ENCODE measurements at places on chromosomes 2 and 18.

DNA sequence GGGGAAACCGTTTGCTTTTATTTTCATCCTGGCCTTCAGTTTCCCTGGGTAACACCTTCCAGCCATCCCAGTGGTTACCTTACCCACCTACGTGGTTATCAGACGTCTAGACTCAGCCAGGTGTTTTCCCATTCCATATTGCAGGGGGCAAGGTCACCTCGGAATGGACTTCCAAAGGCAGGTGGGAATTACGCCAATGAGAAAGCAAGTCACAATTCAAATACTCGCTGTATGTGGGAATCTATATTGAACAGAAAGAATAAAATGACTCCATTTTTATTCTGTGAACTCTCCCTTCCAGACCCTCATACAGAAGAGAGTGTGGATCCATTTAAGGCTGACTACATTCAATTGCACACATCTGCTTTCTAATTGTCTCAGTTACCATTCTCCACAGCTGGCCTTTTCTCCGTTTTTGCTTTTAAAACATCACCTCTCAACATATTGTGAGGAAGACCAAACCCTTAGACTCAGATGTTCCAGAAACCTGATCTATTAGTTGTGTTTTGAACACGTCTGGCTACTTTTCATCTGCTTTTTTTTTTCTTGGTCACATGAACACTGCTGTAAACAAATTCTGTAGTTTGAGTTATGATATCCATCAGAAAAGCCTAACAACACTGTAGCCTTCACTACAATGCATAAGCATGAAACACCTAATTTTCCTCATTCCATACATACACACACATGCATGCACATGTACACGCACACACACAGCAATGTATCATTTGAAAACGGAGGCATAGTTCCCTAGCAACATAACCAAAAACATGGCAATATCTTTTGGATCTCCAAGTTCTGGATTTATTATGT lies 59.8 kb downstream of the BCL2 start:
- DNase-seq = no peak

DNA sequence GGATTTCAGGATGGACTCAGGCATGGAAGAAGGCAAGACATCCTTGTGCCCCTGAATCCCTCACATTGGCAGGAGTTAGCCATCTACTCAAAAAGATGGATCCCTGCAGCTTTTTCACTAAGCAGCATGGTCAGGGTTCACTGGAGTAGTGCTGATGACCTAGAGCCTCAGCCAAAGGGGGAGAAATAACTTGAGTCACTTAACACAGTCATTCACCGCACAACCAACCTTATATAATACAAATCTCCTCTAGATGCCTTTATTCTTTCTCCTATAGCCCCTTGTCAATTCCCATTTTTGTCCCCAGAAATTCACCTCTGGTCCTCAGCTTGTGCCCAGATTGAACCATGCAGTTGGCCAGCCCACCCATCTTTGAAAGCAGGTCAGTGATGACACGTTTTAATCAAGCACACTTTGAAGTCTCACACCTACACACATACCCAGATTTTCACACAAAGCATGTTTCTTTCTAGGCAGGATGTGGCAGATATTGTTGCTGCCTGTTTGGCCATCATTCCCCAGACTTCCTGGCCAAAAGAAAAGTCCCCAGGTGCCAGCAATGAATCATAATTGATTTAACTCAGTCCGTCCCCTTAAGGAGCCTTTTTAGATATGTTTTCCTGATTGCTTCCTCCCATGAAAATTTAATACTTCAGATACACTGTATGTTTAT lies 84.2 kb downstream of the LBH start:
- DNase-seq = no peak

DNA sequence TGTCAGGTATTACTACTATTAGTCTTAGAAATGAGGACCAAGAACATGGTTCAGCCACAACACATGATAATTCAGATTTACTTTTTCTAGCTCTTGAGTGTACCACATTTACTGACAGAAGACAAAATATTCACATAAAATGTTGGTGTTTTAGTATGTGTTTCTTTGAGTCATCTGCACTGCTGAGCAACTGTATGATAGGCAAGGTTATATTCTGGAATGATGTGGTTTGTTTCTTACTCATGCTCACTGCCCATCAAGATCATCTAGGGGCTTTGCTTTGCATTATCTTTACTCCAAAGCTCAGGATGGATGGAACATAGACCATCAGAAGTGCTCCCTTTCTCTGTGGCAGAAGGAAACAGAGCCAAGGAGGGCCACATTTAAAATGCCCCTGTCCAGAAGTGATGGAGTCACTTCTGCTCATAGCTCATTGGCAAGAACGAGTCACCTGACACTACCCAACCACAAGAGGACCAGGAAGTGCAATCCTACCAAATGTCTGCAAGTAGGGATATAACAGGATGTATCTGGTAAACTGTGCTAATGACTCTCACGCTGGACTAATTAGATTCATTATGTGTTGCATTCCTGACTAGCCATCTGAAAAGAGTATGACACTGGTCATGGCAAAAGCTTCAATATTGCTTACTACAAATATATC lies 81.5 kb downstream of the DIS3L2 start:
- DNase-seq = no peak

DNA sequence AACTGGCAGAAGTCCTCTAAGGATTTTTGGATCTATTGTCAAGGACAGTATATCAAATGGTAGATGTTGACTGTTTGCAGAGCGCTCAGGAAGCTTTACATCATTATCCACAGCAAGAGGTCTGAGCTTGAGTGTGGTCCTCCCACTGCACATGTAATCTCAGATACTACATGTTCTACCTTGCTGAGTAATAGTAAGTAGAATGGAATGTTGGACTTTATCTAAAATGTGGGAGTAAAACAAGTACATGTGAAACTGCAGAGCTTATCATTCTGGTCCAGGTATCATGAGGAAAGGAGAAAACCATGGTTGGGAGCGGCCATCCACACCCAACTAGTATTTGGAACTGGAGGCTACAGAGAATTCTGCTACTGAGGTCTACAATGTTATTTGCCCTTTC lies 19.3 kb upstream of the CD28 start:
- DNase-seq = no peak

DNA sequence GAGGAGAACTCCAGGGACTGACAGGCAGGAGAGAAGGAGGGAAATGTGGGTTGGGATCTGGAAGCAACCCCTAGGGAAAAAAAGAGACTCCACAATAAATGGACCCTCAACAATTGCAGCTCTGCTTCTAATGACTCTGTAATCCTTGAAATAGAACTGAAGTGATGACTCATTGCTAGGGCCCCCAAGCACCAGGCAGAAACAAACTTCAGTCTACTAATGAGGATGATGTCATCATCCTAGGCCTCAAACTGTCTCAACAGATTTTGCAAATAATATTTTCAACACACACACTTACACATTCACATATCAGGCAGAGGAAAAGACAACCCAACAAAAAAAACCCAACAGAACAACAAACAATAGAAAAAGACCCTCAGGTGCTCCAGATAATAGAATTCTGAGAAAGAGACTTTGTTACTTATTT lies 143.3 kb downstream of the HDAC4 start:
- DNase-seq = no peak

- DNase-seq = no peak
Observed at GRCh38 chr2:38462121-38462661, 85.1 kb upstream of the ATL2 start.

GRCh38 chr2:196171946-196172345 lies 568 bp upstream of the STK17B start:
- DNase-seq = no peak

DNA sequence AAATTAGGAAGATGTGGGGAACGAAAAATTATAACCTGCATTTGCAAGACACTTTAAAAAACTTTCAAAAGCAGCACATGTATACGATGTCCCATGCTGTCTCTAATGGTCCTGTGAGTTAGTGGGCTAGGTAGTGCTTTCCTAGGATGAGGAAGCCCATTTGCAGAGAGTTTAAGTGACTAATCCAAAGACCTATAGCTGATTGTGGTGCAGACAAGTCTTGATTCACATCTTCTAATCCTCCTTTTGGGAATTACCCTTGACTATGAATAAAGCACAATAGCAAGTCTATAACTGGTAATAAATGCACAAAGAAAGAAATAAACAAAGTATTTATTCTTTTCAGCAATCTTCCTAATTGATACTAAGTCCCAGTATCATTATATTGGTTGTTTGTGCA lies 234.6 kb upstream of the FANCL start:
- no peak for DNase-seq

DNA sequence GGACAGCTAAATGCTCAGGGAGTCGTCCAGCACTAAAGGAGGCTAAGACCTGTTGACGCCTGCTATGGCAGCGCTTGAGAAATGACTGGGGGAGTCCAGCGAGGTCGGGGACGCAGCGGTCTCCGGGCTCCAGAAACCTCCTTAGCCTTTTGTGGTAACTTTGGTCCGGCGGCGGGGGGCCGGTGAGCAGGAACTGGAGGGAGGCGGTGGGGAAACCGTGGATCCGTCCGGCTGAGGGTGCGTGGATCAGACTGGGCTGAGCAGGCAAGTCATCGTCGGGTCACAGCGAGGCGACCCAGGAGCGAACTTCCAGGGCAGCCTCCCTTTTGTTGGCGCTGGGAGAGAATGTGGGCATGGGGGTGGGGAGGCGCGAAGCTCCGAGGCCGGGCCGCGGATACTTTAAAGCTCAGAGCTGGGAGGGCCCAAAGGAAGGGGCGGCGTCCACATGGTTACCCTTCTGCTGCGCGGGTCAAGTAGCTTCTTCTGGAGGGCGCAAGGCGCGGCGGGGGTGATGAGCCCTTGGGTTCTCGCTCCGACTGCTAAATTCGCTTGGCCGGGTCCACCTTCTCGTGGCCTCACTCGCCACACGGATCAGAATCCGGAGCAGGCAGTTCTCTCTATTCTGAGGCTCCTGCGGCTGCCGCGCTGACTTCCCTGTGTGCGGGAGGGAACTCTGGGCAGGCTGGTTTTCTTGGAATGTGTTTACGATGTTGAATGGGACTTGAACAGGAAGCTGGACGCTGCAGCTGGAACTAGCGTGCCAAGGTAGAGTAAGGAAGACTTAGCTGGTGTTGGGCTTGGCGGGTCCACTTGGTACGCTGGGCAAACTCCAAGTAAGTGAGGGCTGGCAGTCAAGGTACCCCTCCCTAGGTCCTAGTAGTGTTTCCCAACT lies 920 bp downstream of the GULP1 start:
- DNase-seq = no peak

GRCh38 chr18:923144-923866 lies 18.6 kb downstream of the ADCYAP1 start:
- DNase-seq = no peak

DNA sequence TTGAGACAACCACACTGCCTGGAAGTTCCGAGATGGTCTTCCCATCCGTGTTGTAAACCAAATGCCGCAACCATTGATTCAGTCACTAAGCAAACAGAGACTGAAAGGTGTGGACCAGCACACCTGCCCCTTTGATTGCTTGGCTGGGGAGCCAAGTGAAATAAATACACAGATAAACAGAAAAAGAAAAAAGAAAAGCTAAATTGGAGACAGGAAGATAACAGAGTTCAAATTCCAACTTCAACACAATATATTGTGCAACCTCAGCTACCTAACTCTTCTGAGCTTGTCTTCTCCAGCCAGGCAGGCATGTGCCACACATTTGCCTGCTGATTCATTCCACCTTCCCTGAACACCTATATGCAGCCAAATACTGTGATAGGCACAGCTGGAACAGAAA lies 110.9 kb downstream of the PID1 start:
- DNase-seq = no peak

- DNase-seq = no peak
Observed at GRCh38 chr2:240637116-240637900, 12.0 kb downstream of the GPR35 start.

GRCh38 chr18:36451454-36452251 lies 154.1 kb downstream of the FHOD3 start:
- DNase-seq = no peak

Measured in activated naive CD4-positive, alpha-beta T cell (primary cell).